Left renal cortex interstitium (tissue), 4 donors: ENCODE measurements at places on chromosomes 7 and 10.
A peak's percentile ranks its signal among the peaks of the same experiment; 100 is the strongest.

DNA sequence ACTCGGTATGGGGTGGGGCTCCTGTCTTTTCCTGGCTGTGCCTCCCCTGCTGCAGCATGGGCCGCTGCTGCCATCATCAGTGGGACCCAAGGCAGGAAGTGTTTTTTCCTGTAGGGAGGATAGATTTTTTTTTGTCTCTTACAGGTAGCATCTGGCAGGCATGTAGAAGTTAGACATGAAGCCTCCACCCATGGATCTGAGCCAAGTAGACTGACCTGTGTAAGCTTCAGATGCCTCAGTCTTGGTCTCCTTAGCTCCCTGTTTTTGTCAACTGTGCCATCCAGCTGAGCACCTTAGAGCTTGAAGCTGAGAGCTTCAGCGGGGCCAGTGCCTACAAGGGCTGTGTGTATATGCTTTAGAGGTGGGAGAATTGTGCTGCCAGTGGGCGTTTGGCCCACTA is 93.5 kb downstream of the AUTS2 start:
- no peak for DNase-seq

GRCh38 chr10:32054094-32054493 is 2.1 kb downstream of the KIF5B start:
- DNase-seq, result peak; percentile 43

DNA sequence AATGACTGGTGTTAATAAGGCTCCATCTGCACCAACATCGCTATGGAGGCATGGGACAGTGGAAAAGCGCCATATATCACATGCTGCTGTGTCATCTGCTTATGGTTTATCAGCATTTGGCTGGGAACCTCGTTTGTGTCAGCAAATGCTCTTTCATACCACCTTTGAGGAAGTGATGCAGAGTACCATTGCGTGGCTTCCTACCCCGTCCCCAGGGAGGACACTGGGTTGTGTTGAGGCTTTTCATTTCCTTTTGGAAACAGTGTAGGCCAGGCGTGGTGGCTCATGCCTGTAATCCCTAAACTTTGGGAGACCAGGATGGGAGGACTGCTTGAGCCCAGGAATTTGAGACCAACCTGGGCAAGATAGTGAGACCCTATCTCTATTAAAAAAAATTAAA is 6.8 kb downstream of the TACR2 start:
- DNase-seq, result no peak

GRCh38 chr7:36958111-36958733 is 233.9 kb upstream of the AOAH start:
- no peak for DNase-seq

- DNase-seq, result no peak
Observed at GRCh38 chr10:78650122-78650521, 418.6 kb upstream of the ZMIZ1 start.

DNA sequence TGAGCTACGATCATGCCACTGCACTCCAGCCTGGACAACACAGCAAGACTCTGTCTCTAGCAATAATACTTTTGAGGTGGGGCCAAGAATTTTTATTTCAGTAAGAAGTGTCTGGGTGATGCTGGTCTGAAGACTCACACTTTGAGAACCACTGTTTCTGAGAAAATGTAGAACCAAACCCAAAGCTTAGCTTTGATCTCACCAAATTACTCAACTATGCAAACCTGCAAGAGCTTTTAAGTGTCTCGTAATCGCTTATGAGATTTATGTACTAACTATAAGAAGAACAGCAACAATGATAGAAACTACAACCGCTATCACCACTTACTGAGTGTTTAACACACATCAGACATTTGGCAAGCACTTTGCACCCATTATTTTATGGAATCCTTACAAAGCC is 29.5 kb downstream of the APBB1IP start:
- no peak for DNase-seq

GRCh38 chr7:137342265-137342664 is 1.3 kb downstream of the PTN start:
- no peak for DNase-seq

DNA sequence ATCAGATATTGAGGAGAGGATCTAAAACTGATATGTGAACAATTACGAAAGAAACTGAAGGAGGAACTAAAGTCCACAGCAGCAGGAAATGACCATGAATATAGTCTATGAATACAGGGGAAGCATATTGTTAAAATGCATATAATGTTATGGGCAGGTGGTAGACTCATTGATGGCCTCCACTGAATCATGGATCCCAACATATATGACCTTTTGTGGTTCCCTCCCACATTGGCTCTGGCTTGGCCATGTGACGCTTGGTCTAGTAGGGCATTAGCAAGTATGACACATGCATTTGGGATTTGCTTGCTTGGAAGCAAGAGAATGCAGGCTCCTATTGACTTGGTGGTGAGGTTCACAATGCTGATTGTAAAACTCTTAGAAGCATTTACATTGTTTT is 55.2 kb upstream of the RAB18 start:
- no peak for DNase-seq

GRCh38 chr10:72242675-72243074 is 26.6 kb upstream of the ASCC1 start:
- no peak for DNase-seq

DNA sequence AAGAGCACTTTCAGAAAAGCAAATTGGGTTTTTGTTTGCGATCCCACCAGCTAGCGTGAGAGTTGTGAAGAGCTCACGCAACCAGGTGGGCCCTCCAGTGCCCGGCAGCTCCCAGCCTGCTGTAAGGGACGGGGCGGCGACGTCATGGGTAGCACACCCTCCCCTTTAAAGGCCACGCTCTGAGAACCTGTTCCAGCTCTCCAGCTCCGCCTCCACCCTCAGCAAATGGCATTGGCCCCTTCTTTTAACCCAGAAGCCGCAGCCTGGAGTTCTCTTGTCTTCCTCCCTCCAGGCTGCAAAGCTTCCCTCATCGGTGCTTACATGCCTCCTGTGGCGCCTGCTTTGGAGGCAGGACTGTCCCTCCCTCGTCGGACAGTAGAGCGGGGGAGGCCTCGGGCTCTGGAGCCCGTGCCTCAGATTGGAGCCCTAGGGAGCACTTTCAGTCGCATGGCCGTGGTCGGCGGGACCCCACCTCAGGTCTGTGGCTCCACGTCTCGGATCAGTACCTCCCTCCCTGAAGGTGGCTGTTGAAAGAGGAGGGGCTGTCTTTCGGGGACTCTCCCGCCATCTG is 32.9 kb downstream of the WIPI2 start:
- DNase-seq, result no peak

DNA sequence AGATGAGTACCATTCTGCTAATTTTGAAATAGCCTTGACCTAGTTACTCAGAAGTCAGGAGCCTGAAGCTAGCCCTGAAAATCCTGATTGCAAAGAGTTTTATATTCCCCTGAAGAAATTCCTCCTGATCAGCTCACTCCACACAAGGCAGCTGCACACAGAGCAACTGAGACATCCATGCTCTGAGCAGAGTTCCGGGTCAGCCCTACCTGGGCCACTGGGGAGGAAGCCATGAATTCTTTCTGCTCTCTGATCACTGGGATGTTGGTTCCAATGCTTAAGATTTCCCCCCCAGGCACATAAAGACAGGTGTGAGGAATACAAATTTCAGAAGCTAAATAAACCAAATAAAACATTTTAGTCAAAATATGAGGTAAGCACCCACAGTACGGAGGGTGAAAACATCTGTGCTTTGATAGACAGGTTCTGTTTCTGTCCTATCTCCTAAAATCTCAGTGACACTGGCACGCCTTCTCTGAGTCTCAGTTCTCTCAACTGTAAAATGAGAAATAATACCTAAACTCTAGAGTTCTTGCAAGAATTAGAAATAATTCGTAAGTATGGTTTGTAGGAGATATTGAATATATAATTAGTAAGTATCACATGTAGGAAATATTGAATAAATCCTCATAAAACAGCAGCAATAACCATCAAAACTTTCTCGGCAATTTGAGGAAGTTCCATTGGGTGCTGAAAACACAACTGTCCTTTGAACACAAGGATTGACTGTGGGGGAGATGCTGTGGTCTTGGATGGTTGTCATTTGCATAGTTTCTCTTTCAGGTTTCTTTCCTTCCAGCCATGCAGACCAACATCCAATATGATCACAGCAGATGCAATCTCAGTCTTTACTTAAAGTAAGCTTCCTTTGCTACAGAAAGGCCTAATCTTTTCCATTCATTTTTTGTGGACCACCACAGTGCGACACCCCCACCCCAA is 133.0 kb upstream of the TNS3 start:
- DNase-seq, result no peak

- DNase-seq, result no peak
Observed at GRCh38 chr7:137996386-137996851, 5.5 kb downstream of the CREB3L2 start.

- no peak for DNase-seq
Observed at GRCh38 chr10:68756246-68756645, 35.2 kb downstream of the CCAR1 start.

DNA sequence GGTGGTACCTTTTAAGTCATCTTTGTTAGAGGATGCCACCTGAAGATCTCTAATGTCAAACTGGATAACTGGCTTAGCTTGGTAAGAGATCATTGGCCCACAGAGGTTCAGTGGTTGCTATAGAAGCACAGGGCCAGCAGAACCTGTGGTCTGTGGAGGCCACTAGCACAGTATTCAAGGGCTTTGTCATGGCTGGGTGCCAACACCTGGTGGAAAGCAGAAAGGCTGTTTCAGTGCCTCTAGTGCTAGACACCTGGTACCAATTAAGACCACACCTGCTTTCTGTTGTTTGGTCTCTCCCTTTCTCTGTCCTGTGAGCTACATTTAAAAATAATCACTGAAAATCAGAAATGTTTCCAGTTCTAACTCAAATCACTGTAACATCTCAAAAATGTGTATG is 10.0 kb upstream of the PCGF5 start:
- no peak for DNase-seq

- peak; percentile 24 for DNase-seq
Observed at GRCh38 chr7:88243345-88243909, 23.6 kb upstream of the SRI start.

- no peak for DNase-seq
Observed at GRCh38 chr7:31814187-31814586, 127.2 kb downstream of the PPP1R17 start.

GRCh38 chr10:67140641-67141040 is 214.8 kb downstream of the LRRTM3 start:
- DNase-seq, result no peak

DNA sequence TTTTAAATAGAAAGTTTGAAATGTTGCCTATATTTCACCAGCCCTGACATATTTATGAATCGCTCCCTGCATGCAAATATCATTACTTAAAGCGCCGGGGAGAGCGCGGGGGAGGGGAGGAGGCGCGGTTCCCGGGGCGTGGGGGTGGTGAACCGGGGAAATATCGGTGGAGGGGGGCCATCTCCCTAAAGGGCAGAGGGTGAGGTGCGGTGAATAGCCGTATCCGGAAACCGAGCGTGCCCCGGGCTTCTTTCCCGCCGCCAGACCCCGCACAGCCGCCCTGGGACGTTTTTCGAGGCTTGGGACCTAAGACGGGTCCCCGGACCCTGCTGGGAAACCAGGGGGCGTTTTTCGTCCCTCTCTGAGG is 6.9 kb upstream of the ZNF503 start:
- no peak for DNase-seq

DNA sequence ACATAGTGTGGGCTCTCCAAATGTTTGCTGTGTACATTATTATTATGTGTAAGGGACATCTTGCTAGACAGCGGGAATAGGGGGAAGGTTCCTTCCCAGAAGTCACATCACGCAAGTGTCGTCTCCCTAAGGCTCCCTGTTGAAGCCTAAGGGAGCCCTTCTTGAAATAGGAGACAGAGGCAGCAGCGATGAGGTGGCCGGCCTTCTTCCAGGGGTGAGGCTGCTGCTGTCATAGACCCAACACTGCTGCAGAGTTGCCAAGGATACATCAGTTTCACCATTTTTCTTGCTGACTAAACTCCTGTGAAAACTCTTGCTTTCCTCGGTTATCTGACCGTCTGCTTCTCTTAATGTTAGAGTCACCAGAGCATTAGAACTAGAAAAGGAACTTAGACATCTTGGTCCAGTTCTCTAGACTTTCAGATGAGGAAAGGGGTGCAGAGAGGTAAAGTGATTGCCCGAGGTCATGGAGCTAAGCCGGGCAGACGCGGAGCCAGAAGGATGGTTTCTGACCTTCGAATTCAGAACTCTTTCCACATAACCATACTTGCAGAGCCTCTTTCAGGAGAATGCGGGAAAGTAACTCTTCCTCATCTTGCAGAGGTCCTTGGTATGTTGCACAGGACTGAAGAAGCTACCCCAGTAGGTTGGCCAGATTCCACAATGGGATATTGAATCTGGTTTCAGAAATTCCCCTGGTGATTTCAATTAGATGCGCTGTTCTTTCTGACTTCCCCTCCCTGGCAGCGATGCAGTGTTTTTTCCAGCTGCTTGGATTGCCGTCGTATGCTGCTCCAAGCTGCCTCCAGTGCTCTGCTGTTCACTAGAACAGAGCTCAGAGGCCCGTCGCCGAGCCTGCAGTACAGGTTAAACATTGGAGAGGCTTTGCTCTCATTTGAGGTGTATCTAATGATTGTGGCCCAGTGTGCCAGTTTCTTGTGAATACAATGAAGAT is 217.1 kb downstream of the CAMK1D start:
- DNase-seq, result no peak

- no peak for DNase-seq
Observed at GRCh38 chr10:110323503-110323902, 18.8 kb upstream of the SMNDC1 start.

DNA sequence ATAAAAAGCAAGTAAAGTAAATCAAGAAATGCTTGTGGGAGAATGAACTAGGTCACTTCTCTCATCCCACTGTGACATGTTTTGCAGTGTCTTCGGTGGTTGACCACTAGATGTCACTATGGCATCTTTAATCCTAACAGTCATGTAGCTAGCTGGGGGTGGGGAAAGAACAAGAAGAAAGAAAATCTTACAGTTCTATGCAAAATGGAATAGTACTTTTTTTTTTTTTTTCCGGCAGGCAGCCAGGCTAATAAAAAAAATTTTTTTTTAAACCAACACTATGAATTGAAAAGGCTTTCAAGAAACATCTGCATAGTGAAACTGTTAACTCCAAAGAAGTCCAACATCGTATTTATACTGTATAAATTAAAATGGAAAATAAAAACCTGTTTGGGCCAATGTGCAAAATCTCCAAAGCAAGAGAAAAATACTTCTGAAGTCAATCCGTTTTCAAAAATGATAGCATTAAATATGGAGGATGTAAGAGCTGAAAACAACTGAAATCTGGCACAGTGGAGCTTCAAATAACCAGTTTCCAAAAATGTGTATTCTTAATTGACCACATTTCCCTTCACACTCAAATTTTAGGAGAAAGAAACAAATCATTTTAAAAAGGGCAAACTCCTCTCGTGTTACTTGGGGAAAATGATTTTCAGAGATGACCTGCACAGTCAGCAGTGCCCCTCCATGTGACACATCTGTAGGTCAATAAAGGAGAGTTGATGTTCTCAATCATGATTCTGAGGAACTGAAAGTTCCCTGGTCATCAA is 38.5 kb downstream of the CDK1 start:
- DNase-seq, result peak; percentile 88

GRCh38 chr7:92873776-92874175 is 37.4 kb upstream of the CDK6 start:
- DNase-seq, result no peak

DNA sequence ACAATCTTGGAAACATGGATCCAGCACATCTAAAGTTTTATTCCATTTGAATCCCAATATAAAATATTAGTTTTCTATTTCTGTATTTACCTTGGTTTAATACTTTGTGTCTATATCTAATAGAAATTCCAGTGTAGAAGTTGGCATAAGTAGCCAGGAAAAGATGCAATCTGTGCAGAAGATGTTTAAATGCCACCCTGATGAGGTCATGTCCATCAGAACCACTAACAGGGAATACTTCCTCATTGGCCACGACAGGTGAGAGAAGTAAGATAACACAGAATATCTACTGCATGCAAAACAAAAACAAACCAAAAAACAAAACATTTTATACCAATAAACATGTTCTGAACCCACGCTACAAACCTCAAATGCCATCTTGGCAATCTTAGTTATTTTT is 15.7 kb downstream of the PLEKHS1 start:
- DNase-seq, result no peak
